Cerebellum (tissue), 4 donors: ENCODE measurements at places on chromosomes 2 and 18.

DNA sequence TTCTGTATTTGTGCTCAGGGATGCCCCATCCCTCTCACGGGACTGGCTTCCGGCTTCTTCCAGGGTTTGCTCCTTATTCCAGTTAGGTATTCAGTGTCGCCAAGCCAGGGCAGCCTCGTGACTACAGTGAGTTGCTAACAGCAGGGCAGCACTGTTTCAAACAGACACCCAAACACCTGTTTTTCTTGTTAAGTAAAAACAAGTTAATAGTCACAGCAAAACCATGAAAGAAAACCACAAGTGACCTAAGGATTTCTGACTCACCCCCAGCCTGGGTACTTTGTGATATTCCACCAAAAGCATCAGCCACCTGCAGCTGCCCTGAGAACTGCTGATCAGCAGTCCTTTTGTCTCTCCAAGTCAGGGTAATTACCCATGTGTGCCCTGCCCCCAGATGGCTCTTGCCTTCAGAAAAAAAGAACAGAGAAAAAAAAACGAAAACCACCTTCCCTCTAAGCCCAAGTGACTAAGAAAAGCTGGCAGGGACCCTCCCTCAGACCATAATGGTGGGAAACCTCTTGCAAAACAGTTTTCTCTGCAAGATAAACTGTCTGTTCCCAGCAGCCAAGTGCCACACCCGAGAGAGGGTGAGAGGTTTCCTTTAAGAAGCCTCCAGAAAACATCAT lies 178.2 kb downstream of the ANAPC1 start:
- no peak for DNase-seq

GRCh38 chr2:234991290-234991689 lies 39.5 kb downstream of the SH3BP4 start:
- no peak for DNase-seq

- no peak for DNase-seq
Measured at GRCh38 chr2:26299471-26300101, 46.4 kb upstream of the SELENOI start.

DNA sequence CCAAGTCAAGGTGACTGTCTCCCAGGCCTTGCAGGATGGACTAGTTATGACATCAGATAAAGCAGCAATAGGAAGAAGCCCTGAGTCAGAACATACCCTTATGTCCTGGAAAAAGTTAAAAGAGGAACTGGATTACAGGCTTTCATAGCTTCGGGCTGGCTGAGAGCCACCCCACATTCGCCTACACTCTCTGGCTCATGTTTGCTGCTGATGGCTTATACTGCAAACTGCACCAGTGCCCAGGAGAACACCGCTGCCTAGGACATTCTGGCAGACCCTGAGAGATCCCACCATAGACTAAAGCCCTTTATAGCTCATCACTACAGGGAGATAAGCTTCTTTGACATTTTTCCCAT lies 20.3 kb downstream of the SLC8A1 start:
- no peak for DNase-seq

DNA sequence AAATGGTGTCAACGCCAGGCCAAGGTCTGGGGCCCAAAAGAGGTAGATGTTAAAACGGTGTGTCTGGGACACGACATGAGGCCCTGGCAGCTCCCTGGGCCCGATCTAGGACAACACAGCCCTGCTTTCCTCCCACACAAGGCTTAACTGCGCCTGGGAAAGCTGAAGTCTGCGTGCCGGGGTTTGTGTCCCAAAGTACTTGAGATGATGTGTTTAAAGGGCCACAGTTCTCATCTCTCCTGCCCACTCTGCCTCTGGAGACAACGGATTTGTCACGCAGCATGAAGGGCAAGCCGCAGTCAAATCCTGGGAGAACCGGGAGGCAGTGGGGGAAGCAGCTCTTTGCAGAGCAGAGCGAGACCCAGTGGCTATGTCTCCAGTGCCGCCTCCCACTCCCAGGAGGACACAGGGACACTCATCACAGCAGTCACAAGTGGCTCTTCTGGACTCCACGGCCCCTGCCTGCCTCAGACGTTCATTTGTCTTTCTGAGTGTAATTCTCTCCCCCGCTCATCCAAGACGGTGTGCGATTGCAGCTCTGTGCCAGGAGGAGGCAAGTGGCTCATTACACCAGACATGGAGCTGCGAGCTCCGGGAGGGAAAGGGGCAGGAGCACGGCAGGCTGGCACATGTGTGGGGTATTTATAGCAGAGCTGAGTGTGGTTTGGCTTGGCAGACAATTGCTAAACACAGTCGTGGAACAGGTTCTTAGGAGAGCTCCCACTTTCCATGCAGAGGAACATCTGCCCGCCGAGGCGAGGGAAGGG lies 57.7 kb upstream of the SEMA4C start:
- DNase-seq: peak; percentile 45

DNA sequence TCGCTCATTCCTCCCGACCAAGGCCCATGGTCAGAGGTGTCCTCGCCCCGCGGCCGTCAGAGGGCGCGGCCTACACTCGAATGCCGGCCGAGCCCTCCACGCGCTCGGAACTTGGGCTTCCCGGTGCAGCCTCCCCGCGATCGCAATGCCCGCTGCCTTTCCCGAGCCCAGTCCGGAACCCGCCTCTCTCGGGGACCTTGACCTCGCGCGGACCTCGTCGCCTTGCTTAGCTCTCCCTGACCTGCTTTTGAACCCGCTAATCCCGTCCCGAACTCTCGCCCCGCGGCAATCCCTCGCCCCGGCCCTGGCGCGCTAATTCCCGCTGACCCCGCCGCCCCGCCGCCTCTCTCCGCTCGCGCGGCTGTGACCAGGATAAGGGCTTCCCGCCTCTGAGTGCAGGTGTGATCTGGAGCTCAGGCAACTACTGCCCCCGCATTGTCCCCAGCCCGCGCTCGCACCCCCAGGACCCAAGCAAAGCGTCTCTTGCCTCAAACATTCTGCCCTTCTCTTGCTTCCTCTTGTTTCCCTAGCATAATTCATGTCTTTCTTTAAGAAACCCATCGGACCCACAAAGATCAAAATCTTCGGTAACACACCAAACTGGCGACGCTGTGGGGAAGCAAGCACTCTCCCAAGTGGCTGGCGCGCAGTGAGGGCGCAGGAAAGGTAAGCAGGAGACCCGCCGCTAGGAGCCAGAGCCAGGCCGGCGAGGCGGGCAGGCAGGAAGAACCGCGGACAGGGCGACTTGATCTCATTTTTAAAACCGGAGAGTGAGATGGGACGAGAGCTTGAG lies 46.6 kb upstream of the ATP6V1B1 start:
- peak; percentile 31 for DNase-seq

- no peak for DNase-seq
Measured at GRCh38 chr2:30371028-30371689, 75.9 kb upstream of the LCLAT1 start.
